ENCODE measurements at places on chromosomes 16 and 17.
A peak's percentile ranks its signal among the peaks of the same experiment; 100 is the strongest.

DNA sequence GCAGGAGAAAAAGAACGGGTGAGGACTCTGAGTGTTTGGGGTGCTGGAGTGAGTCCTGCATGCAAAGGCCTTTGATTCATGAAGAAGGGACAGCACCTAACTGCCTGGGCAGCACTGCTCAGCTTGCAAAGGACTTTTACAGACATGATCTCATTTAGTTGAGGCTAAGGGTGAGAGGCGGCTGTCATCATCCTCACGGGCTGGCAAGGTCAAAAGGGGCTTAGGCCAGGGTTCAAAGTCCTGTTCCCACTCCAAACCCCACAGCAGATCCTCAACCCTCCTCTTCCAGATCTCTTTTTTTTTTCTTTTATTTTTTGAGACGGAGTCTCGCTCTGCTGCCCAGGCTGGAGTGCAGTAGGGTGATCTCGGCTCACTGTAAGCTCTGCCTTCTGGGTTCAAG is 4.8 kb downstream of the RHBDF2 start:
- no peak for DNase-seq

GRCh38 chr17:64300699-64300965 is 37.6 kb upstream of the TEX2 start:
- no peak for DNase-seq

GRCh38 chr16:7313170-7313569 is 19.5 kb upstream of the RBFOX1 start:
- no peak for DNase-seq

DNA sequence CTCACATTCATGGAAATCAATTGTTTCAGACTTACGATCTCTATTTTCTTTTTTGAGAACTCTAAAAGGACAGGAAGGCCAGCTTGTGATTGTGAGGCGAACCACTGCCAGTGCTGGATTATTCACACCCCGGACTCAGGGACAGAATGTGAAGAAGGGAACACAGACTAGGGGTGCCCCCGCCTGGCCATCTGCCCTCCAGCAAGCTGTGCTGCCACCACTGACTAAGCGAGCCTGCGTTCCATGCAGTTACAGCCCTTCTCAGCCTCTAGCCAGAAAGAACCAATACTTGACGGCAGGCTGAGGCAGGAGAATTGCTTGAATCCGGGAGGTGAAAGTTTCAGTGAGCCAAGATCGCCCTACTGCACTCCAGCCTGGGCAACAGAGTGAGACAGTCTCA is 2.8 kb downstream of the HAGH start:
- DNase-seq, result peak; percentile 82

- no peak for DNase-seq
Observed at GRCh38 chr17:80068301-80069222, 32.1 kb downstream of the CCDC40 start.

GRCh38 chr17:75588596-75589011 is 1.0 kb downstream of the MYO15B start:
- DNase-seq, result no peak

DNA sequence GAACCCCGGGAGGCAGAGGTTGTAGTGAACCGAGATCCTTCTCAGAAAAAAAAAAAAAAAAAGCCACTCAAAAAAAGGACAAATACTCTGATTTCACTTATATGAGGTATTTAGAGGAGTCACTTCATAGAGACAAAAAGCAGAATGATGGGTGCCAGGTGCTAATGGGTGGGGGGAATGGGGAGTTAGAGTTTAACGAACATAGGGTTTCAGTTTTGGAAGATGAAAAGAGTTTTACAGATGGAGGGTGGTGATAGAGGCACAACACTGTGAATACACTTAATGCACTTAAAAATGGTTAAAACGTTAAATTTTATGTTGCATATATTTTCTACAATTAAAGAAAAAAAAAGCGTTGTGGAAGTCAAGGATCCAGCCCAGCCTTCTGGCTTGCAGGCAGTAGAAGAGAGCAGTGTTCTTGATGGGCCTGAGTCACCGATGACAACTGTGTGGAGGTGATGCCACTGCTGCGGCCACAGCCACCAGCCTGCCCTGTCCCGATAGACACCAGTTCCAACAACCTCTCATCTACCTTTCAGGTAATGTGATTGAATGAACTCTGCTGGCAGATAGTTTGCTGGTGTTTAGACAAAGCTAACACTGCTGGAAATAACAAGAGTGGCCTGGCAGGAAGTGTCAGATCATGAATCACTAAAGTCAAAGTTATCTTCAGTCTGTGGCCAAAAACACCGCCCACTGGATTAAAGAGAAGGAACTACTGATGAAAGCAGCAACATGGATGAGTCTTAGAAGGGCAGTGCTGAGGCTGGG is 49.9 kb upstream of the COX10 start:
- DNase-seq, result no peak

DNA sequence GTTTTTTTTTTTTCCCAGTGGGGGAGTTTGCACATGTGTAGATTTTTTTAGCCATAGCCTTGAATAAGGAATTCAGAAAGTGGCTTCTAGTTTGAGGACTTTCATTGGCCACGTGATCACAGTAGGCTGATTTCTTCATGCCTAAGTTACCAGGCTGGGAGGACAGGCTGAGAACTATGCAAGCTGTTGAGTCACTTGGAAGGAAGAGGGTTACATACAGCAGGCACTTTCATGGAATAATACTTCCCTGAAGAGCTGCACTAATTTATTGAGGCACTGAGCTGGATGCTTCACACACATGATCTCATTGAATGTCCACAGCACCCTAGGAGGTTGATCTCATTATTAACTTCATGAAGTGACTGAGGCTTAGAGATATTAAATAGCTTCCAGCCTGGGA is 22.8 kb downstream of the PRKCB start:
- no peak for DNase-seq

GRCh38 chr17:57629470-57629869 is 115.6 kb downstream of the CCDC182 start:
- no peak for DNase-seq

- no peak for DNase-seq
Observed at GRCh38 chr17:28906706-28907438, 4.0 kb upstream of the DHRS13 start.

- no peak for DNase-seq
Observed at GRCh38 chr17:78029697-78030096, 71.2 kb downstream of the TNRC6C start.

- DNase-seq, result no peak
Observed at GRCh38 chr16:55830658-55831294, 2.1 kb downstream of the CES1 start.

- no peak for DNase-seq
Observed at GRCh38 chr16:3060339-3061127, 4.9 kb upstream of the IL32 start.

DNA sequence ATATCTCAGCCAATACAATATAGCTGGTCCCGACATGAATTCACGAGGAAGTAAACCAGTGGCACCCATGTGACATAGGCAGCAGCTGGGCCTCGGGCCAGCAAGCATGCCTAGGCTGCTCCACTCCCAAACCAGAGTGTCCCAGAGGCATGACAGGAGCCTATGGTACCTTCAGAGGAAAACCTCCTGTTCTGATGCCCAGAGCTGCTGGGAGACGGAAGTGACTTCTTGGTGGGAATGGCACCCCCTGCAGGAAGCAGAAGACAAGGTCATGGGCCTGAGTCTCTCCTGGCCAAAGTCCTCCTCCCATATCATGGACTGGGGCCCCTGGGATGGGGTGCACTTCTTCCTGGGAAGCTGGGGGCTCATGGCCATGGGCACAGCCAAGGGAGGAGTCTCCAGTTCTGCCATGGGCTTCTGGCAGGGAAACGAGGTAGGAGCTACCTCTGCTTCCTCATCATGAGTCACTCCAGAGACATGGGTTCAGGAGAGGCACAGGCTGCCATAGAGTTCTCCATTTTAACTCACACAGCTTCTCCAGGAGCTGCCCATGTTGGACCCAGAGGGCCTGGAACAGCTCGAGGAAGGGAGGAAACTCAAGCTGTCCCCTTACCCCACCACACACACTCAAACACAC is 13.4 kb downstream of the FBF1 start:
- DNase-seq, result peak; percentile 26

GRCh38 chr16:75267631-75268264 is 16.3 kb upstream of the BCAR1 start:
- no peak for DNase-seq

GRCh38 chr17:64628641-64629040 is 33.5 kb downstream of the SMURF2 start:
- no peak for DNase-seq

DNA sequence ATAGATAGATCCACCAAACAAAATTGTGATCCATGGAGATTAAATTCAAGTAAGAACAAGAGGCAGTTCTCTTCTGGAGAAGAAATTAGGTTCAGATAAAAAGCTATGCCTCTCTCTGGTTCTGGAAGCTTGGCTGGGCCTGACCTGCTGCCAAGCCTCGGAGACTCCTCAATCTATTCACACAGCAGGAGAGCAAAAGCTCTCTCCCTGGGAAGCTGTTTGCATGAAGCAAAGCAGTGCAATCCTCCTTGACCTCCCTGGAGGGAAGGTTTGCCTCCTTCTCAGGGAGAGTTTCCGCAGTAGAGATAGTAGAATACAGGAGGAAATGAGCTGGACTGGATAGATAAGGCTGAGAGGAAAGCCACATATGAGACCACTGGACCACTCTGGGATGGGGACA is 78.1 kb upstream of the GNAO1 start:
- DNase-seq, result no peak

DNA sequence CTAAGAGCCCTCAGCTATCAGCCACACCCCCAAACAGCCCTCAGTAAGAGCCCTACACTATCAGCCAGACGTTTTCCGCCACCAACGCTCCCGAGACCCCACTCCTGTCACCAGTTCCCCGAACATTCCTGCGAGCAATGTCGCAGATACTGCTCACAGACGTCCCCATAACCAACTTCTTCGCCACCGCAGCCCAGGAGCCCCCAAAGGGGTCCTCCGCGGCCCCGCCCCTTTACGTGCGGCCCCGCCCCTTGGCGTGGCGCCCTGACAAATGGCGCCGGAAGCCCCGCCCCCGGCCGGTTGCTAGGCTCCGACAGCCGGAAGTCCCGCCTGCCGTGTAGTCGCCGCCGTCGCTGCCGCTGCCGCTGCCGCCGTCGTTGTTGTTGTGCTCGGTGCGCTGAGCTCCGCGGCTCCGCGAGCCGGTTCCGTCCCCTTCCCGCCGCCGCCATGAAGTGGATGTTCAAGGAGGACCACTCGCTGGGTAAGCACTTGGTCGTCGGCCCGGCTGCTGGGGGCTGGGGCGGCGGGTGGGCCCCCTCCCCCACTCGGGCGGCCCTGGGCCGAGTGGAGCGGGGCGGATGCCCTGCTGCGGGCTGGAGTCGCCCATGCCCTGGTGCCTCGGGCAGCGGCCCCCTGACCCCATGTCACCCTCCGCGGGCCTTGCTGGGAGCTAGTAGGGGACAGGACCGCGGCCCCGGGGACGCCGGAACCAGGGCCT is at the start of gene GABARAPL2:
GABARAPL2 (plus strand) TSS at position 340 of the 718 bp plus-strand sequence; CDS start at position 448, 108 bp downstream.
- peak; percentile 82 for DNase-seq

GRCh38 chr17:2023692-2024571 is 1.2 kb downstream of the RTN4RL1 start:
- peak; percentile 83 for DNase-seq

DNA sequence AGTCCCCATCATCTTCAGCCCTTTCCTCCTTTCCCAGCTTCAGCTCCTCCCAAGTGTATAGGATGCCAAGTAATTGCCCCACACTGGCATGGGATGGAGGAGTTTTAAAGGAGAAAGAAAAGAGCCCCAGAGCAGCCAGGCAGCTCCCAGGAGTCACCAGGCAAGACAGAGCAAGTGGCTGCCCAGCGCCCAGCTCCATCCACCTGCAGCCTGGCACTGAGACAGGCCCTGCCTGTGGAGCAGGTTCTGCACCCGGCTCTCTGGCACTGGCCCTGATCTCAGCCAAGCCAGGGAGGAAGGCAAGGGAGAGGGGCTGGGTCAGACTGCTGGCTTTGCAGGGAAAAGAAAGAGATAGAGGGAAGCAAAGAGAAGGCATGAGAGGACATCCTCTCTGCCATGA is 21.7 kb downstream of the FOXN1 start:
- DNase-seq, result no peak

GRCh38 chr16:77888871-77889270 is 100.5 kb downstream of the VAT1L start:
- no peak for DNase-seq

- no peak for DNase-seq
Observed at GRCh38 chr17:82839617-82840292, at the start of gene ZNF750. Gene ZNF750 (minus strand): TSS chr17:82840022. CDS start chr17:82832454, 7,568 bp downstream.

GRCh38 chr16:89290887-89291286 is 73.4 kb downstream of the ZNF778 start:
- no peak for DNase-seq

DNA sequence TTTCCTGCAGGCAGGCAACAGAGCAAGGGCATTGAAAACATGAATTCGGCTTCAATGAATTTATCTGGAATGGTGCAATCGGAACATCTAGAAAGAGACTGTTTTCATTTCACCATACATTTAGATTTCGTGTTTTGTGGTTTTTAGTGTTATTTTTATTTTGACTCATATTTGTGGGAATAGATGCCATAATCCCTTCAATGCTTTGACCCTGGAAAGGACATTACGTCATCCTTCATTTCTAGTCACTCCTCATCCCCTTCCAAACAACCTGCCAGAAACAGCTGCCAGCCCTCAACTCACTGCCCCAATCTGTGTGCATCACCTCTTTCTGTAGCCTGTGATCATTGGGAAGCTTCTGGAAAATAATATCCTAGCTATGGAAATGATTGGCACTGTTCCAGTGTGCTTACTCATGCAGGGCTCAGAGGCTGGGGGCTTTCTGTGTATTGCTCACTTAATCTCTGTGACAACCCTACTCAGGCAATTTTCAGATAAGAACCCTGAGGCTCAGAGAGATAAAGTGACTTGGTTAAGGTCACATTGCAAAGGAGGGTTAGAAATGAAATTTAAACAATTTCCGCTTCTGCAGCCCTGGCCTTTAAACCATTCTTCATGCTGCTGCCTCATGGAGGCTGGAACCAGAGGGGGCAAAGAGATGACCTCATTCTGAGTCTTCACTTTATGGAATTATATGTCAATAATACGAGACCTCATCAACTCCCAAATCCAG is 9.5 kb upstream of the KSR1 start:
- no peak for DNase-seq

- DNase-seq, result peak; percentile 83
Observed at GRCh38 chr17:34361478-34362061, 1.5 kb downstream of the CCL1 start.

DNA sequence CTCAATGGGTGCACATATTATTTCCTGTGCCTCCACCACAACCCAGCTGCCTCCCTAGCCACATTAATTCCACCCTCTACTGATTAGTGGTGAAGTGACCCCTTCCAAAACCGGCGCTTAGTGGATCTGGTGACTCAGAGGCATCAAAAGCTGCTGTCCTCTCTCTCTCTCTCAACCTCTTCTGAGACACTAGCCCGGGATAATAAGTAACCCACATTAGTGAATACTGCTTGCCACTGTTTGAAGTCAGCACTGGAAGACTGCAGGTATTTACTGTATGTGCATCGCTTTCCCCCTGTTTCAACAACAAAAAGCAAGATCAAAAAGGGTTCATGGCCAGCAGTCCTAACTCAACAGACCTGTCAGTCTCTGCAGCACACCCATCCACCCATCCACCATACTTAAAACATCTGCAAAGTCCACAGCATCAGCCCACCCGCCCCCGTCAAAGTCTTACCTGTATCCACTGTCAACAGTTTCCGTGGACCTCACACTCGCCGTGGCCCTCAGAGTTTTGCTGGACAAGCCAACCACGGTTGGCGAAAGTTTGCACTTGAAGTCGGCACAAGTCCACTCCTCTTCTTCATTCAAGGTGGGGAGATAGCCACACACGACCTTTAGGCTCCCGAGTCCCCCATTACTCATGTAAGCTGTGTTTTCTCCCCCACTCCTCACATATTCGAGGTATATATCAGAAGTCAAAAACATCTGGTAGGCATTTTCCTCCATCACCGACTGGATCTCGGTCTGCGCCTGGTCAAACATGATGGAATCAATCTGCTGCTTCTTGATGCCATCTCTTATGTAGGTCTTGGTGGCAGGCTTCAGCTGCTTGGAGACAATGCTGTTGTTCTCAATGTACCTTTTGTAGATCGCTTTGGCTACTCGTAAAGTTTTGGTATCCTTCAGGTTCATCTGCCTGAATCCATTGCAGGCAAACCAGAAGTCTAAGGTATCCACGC is 3.8 kb downstream of the AXIN2 start:
- DNase-seq, result no peak
